Heart left ventricle (tissue), 16 donors: ENCODE measurements at places on chromosomes 1 and 21.

DNA sequence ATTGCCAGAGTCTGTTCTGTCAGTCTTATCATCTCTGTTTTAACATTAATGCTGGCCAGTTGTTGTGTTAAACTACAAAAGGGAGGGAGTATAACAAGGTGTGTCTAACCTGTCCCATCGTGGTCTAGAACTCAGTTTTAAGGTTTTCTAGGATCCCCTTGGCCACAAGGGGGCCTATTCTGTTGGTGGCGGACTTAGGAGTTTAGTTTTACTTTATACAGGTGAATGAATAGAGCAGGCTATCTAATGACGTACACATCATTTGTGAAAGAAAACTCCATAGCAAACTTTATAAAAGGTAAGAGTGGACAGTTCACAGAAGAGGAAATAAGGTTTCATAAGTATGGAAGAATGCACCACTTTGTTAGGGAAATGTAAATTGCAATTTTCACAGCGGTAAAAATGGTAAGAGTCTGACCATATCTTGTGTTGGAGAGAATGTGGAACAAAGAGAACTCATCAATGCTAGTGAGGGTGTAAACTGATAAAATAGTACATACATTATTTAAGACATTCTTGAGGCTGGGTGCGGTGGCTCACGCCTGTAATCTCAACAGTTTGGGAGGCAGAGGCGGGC is 2.5 kb upstream of the ATF6 start:
- no peak for DNase-seq

DNA sequence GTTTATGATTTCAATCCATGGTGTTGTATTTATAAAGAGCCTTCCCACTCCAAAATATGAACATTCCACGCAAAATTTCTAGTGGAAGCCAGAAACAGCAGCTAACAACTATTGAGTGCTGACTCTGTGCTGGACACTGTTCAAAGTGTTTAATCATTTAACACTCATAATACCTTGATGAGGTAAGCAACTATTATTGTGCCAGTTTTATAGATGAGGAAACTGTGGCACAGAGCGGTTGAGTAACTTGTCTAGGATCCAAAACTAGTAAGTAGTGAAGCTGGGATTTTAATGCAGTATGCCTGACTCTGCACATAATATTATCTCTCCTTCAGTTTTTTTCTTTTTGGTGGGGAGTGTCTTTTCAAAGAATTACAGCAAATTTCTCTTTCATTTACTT is 228.3 kb downstream of the SLC35F3 start:
- DNase-seq: no peak

DNA sequence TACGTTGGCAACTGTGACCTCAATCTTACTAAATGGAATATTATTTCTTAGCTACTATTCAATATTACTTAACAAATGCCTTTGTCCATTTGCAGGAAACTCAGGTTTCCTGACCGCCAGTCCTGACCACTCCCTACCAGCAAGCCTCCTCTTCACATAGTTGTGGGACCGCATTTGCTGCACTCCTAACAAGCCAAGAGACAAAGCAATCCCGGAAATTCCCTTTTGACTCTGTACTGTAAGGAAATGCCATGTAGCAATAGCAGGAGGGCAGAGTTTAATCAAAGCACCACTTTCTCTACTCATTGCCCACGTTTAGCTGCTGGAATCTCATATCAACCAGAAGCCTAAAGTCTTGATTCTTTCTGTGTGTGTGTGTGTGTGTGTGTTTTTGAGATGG is 28.1 kb upstream of the ACBD6 start:
- no peak for DNase-seq

DNA sequence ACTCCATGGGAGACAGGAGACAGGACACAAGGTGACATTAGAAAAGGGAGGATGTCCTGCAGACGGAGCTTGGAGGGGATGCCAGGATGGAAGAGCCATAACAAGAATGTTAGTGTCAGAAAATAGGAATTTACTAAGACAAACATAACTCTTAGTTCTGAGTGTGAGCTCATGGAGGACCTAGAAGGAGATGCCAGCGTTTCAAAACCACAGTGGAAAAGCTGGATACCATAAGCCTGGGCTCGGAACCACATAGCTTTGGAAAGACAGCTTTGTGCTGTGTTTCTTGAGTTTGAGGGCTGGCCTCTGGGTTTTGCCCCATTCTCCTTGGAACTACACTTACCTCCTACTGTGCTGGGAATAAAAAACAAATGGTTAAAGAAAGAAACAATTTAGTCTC is 128.4 kb downstream of the S1PR1 start:
- no peak for DNase-seq

GRCh38 chr1:119046429-119046784 is 58.3 kb upstream of the TBX15 start:
- no peak for DNase-seq

DNA sequence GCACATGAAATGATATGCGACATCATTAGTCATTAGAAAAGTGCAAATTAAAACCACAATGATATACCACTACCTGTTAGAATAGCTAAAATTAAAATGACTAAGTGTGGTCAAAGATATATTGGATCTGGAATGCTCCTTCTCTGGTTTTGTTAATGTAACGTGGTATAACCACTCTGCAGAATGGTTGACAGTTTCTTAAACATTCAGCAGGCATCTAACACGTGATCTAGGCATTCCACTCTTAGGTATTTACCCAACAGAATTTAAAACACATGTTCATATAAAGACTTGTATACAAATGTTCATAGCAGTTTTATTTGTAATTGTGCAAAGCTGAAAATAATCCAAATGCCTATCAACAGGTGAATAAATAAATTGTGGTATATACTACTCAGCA is 165.0 kb upstream of the PLXNA2 start:
- no peak for DNase-seq

- DNase-seq: peak; percentile 48
Measured at GRCh38 chr1:1198423-1199140, 7.8 kb downstream of the TNFRSF18 start.

GRCh38 chr1:163697137-163697536 is 375.4 kb downstream of the NUF2 start:
- no peak for DNase-seq

DNA sequence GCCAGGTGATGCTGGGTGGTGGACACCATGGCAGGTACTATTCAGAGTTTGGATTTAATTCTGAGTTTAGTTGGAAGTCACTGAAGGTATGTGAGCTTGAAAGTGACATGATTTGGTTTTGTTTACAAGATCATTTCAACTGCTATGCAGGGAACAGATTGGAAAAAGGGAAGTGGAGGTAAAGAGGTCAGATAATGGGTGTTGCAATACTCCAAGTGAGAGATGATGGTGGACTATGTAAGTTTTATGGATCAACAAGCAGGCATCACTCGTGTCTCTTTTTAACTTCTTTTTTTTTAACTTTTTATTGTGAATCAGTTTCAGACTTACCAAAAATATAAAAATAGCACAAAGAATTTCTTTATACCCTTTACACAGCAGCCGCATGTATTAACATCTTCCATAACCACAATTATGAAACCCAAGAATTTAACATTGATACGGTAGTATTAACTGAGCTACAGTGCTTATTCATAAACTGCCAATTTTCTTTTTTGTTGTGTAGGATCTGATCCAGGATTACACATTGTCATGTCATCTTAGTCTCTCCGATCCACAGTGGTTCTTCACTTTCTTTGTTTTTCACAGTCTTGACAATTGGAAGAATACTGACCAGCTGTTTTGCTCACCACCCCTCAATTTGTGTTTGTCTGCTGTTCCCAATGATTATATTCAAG is 24.9 kb upstream of the NHLH2 start:
- DNase-seq: no peak
